ENCODE measurements at places on chromosomes 3 and 15.
A peak's percentile ranks its signal among the peaks of the same experiment; 100 is the strongest.

- DNase-seq: no peak
Observed at GRCh38 chr15:82543160-82543559, 2.9 kb upstream of the RPS17 start.

DNA sequence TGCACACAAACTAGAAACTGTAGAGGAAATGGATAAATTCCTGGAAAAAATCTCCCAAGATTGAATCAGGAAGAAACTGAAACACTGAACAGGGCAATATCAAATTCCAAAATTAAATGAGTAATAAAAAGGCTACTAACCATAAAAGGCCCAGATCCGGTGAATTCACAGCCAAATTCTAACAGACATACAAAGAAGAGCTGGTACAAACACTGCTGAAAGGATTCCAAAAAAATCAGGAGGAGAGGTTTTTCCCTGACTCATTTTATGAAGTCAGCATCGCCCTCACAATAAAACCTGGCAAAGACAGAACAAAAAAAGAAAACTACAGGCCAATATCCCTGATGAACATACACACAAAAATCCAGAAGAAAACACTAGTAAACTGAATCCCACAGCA is 462.4 kb upstream of the THBS1 start:
- no peak for DNase-seq

- DNase-seq: no peak
Observed at GRCh38 chr15:62566248-62566647, 401.2 kb upstream of the C2CD4B start.

GRCh38 chr15:39134282-39134681 is 446.6 kb upstream of the THBS1 start:
- no peak for DNase-seq

DNA sequence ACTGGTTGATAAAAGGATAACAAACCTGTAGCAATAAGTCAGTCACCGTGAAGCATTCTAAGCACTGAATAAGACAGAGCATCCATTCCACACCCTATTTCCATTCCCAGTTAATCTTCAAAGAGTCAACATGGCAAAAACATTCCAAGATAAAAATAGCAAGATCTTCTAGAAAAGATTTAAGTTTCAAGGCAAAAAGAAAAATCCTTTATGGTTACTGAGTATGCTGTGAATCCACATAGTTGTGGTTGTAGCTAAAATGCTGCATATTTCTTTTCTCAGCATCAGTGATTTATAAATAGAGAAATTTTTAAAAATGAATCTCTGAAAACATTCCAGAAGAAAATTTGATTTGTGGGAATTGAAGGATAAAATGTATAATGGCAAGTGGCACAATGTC is 21.1 kb downstream of the GAP43 start:
- DNase-seq: no peak

GRCh38 chr15:81291916-81292522 is 31.9 kb downstream of the STARD5 start:
- no peak for DNase-seq

GRCh38 chr15:70166506-70167087 is 68.9 kb upstream of the TLE3 start:
- DNase-seq: no peak

- DNase-seq: no peak
Observed at GRCh38 chr3:13051066-13051465, 22.2 kb downstream of the IQSEC1 start.

DNA sequence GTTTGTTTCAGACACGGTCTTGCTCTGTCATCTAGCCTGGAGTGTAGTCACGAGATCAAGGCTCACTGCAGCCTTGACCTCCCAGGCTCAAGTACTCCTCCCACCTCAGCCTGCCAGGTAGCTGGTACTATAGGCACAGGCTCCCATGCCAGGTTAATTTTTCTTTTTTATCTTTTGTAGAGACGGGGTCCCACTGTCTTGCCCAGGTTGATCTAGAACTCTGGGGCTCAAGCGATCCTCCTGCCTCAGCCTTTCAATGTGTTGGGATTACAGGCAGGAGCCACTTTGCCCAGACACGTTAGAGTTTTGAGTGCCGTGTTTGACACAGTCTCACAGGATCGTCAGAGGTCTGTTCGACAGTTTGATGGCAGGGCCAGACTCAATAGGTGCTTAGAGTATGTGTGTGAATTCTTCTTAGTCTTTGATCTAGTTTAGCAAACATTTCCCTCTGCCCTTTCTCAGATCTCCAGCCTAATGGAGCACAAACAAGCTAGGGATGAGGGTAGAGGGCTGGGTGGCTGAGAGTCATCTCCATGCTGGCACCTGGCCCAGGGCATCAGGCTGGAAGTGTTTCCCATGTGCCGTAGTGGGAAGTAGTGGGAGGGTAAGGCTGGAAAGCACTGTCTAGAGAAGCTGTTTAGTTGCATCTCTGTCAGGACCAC is 66.1 kb upstream of the DLG1 start:
- no peak for DNase-seq

DNA sequence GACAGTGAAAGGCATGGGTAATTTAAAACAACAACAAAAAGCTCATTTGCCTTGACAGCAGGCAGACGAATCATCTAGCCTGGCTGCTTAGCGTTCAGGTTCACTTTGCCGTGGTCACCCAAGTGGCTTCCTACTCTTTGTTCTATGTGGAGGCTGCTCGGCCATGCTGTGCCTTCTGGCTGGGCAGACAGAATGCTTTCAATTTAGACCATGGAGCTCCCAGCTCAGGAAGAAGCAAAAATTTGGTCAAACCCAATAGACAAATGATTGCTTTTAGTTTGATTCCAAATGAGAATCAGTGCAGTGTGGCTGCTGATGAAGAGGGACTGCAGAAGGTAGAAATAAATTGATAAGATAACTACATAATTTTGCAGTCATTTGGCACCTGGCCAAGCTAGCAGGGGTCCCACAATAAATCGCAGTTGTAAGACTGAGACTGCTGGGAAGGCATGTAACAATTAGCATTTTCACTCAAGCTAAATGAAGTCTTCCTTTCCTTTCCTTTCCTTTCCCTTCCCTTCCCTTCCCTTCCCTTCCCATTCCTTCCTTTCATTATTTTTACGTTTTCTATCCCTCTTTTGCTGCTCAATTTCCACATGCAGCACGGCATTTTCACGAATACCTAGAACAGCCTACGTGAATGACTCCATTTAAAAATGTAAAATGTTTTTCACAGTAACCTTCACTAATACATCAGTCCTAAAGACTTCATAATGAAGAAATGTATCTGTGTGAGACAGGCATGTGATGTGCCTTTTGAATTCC is 360.4 kb upstream of the TGFBR2 start:
- DNase-seq: no peak

DNA sequence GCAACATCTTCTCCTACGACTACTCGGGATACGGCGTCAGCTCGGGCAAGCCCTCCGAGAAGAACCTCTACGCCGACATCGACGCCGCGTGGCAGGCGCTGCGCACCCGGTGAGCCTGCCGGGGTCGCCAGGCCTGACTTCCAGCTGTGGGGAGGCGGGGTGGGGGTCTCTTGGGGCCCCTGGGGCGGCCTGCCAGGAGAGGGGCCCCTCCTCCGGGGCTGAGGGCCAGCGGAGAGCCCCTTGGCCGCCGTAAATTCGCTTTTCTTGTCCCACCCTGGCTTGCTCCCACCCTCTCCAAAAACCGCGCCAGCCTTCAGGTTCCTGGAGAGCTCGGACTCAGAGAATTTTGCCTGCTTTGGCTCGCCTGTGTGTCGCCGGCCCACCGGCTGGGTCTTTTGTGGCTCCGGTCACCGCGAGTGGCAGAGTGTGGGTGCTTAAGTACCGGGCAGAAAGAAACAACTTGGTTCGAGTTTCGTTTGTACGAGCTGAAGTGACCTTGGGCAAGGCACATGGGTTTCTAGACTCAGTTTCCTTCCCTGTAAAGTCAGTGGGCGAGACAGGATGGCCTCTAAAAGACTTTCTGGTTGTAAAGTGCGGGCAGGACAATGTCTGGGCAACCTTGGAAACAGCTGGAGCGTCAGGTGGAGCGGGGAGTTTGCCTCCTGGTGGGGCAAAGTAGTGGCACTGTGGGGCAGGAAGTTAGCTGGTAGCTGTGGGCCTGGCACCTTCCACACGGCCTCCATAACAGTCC is 976 bp downstream of the ABHD17C start:
- no peak for DNase-seq

DNA sequence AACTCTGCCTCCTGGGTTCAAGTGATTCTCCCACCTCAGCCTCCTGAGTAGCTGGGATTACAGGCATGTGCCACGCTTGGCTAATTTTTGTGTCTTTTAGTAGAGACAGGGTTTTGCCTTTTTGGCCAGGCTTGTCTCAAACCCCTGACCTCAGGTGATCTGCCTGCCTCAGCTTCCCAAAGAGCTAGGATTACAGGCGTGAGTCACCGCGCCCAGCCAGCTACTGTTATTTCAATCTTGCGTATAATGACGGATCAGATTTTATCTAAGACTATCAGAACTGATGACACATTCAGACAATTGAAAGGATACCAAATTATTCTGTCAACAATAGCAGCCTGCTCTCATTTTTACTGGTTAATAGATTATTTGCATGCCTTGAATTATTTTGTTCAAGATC is 612.2 kb downstream of the ZIC1 start:
- no peak for DNase-seq

DNA sequence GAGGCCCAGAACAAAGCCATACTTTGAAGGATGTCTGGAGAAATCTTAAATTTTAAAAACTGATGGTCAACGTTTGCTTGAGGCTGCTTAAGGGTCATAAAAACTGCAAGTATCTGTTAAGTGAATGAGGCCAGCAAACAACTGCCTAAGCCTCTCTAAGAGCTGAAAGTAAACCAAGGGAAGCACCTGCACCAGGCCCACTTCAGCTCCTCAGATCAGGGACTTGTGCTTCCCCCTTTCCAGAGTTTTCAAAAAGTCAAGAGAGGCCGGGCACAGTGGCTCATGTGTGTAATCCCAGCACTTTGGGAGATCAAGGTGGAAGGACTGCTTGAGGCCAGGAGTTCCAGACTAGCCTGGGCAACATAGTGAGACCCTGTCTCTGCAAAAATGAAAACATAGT is 9.1 kb downstream of the FBXL22 start:
- no peak for DNase-seq

GRCh38 chr15:31078471-31078870 is 23.1 kb downstream of the TRPM1 start:
- DNase-seq: no peak

- DNase-seq: no peak
Observed at GRCh38 chr3:154144825-154145465, 23.8 kb downstream of the ARHGEF26 start.

- DNase-seq: no peak
Observed at GRCh38 chr3:184126006-184126405, 9.2 kb upstream of the EIF2B5 start.

DNA sequence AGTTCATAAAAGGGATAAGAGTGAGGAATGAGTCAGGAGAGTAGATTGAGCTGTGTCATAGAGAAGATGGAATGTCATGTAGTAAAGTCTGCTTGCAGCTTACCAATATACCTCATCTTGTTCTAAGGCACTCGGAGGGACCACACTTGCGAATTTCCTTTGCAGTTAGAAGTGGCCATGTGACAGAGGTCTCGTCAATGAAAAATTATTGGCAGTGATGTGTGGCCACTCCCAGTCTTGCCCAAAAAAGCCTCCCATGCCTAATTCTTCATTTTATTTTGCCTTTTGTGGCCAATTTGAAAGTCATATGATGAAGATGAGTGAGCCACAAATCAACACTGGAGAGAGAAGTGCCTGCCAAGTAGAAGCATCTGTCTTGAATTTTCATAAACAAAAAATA is 465.6 kb upstream of the ZNF385D start:
- no peak for DNase-seq

DNA sequence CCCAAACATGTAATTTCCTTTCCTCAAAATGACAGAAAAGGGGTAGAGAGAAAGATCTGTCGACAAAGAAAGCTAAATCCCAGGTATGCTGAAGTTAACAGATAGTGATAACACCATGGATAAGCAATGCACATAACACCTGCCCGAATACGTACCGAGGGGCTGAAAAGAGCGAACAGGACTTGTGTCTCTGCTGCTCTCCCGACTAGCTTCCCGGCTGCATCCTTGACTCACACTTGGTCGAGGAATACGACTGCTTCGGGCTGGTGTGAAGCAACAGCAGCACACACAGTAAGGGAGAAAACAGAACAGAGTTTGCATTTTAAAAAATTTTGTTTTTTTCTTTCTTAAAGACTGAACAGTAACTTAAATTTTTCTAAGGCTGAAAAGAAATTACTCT is 136.4 kb downstream of the CLASP2 start:
- DNase-seq: no peak

GRCh38 chr3:175111036-175111435 is 251.9 kb downstream of the NAALADL2 start:
- no peak for DNase-seq

DNA sequence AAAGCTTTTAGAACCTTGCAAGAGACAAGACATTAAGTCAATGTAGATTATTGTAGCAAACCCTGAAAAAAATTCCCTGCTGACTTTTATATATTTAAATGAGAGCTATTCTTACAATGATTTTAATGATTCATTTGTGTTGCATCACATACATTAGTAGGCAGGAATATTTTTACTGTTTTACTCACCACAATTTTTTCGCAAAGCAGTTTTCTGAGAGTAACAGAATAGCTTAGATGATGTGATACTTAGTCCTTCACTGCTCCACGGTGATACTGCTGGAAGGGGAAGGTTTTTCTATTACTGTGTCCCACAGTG is 43.9 kb upstream of the CLRN1 start:
- DNase-seq: no peak

DNA sequence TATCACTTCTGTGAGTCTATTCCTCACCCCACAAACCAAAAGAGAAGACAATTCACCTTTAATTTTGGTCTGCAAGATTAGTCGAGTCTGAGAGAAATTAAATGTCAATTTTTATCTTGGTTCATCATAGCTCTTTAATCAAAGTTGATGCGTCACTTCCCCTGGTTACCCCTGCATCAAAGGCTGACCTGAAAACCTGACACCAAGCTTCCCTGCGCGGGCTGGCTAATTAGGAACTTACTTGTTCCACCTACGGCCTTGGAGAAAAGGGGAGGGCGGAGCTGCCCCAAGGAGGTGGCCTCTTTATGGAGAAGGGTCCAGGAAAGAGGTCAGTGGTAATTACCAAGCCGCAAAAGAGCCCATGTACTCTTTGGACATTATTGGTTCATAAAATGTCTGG is 218.4 kb downstream of the ARRDC4 start:
- no peak for DNase-seq

GRCh38 chr3:185021256-185021655 is 131.6 kb downstream of the C3orf70 start:
- no peak for DNase-seq

GRCh38 chr3:9400616-9401015 is 3.2 kb downstream of the SETD5 start:
- DNase-seq: no peak

GRCh38 chr3:195766671-195767070 is 45.1 kb downstream of the MUC4 start:
- no peak for DNase-seq

GRCh38 chr3:187740421-187741399 is 4.6 kb downstream of the BCL6 start:
- peak; percentile 67 for DNase-seq

Measured in caudate nucleus (tissue), 63 donors.